Cardiac fibroblast (primary cell): ENCODE measurements at places on chromosomes 2 and 18.
A peak's percentile ranks its signal among the peaks of the same experiment; 100 is the strongest.

GRCh38 chr2:26687328-26687727 lies 5.2 kb upstream of the KCNK3 start:
- DNase-seq = no peak

DNA sequence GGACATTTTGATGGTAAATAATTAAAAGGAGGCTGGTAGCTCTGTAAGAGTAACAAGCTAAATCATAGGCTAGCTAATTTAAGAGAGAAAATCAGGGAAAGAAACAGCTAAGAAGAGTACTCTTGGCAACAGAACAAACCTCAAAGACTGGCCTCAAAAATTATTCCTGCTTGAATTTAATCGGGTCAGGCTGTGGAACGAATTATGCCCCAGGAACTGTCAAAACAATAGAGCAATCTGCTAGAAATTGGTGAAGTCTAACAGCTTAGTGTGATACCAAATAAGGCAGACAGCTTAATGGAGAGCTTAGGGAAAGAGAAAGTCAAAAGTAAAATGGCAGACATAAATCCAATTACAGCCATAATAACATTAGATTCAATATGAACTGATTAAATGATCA lies 215.7 kb downstream of the MREG start:
- peak; percentile 59 for DNase-seq

DNA sequence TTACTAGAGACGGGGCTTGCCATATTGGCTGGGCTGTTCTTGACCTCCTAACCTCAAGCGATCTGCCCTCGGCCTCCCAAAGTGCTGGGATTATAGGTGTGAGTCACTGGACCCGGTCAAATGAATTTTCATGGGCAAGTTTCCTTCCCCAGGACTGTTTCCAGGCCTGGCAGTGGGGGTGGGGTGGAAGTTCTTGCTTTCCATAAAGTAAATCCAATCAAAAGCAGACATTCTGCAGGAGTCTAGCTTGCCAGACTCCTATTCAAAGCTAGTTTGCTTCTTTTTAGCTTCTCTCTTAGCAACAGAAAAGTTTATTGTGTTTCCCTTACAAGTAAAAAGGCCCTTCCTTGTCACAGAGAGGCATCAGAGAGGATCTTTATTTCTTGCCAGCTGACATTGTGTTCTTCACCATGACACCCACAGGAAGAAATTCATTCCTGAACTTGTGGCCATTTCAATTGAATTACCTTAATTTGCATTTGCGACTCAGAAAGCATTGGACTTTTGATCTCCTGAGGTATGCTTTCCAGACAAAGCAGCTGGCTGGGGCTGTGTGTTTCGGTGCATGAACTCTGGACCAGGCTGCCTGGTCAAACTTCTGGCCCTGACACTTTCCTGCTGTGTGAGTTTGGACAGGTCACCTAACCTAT lies 37.9 kb downstream of the LYPD1 start:
- peak; percentile 11 for DNase-seq

DNA sequence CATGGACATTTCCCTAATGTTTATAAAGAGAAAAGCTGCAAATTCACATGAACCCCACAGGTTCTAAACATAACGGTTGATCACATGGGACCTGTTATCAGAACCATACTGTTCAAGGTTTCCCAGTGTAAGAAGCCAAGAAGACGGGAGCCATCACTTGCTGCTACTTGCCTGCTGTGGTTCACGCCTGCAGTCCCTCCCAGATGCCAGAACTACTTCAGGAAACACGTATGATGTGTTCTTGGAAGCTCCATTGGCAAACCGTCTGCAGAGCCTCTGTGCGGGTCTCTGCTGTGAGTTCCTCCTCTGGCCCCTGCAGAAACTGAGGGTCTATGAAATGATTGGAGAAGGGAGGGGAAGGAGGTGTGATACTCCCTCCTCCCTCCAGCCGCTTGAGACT lies 75.2 kb downstream of the CABLES1 start:
- no peak for DNase-seq

DNA sequence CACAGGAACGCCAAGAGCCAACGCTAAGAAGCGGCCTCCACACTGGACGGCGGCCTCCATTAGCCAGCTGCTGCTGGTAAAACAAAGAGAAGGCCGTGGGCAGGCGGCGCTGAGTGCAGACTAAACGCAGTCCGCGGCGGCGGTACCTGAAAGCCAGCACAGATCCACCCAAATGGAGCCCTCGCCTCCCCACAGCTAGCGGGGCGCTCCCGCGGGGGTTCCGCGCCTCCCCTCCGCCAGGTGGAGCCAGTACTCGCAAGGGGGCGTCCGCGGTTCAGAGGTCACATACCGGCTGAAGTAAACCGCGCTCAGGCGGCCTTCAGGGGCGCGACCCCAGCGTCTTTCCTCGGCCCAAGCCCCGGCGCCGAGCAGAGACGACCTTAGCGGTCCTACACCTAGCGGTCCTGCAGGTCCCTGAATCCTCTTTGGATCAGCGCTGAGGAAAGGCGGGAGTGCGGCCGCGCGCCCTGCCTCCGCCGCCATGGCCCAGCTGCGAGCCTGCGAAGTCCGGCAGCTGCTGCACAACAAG lies 293.1 kb upstream of the ERBB4 start:
- DNase-seq = no peak

DNA sequence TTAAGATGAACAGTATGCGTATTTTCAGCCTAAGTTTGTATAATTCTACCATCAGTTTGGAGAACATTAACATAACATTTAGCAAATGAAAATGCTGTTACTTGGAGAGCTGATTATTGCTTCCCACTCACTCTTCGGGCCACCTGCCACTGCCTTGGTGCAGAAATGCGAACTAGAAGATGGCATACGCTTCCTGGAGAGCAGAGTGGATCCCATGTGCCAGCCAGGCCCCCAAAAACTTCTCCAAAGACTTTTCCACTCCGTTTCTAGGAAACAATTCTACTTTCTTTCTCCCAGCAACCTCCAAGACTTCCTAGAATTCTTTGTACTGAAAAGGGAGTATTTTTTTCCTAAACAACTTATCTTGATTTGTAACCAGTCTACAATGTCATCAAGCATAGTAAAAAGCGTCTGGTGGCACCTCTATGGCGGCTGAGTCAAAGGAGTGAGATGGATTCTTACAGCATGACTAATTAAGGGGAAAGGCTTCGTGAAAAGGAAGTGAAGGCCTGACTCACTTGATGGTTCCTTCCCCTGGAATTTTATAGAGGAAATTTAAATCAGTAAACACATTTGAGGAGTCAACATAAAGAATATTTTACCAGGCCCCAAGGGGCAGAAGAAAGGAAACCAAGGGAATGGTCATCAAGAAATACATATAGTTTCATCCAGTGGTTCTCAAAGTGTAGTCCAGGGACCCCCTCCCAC lies 36.6 kb downstream of the FEZ2 start:
- peak; percentile 90 for DNase-seq
